Activated naive CD8-positive, alpha-beta T cell treated with anti-CD3 and anti-CD28 coated beads, Interleukin-2, amount 50 U/mL, for 24 hours (primary cell): ENCODE measurements at places on chromosomes 12 and 14.

GRCh38 chr14:50947446-50947845 is 3.2 kb upstream of the PYGL start:
- DNase-seq, result no peak

- DNase-seq, result peak; percentile 45
Measured at GRCh38 chr12:12927211-12928079, 24.5 kb downstream of the GPRC5D start.

DNA sequence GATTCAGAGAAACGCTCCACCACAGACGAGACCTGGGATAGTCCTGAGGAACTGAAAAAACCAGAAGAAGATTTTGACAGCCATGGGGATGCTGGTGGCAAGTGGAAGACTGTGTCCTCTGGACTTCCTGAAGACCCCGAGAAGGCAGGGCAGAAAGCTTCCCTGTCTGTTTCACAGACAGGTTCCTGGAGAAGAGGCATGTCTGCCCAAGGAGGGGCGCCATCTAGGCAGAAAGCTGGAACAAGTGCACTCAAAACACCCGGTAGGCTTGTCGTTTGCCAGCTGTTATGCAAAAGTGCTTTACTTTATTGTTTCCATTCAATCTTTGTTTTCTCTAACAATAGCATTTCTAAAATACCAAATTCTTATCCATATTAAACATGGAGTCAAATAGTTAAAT is 287.3 kb downstream of the NAV3 start:
- no peak for DNase-seq

DNA sequence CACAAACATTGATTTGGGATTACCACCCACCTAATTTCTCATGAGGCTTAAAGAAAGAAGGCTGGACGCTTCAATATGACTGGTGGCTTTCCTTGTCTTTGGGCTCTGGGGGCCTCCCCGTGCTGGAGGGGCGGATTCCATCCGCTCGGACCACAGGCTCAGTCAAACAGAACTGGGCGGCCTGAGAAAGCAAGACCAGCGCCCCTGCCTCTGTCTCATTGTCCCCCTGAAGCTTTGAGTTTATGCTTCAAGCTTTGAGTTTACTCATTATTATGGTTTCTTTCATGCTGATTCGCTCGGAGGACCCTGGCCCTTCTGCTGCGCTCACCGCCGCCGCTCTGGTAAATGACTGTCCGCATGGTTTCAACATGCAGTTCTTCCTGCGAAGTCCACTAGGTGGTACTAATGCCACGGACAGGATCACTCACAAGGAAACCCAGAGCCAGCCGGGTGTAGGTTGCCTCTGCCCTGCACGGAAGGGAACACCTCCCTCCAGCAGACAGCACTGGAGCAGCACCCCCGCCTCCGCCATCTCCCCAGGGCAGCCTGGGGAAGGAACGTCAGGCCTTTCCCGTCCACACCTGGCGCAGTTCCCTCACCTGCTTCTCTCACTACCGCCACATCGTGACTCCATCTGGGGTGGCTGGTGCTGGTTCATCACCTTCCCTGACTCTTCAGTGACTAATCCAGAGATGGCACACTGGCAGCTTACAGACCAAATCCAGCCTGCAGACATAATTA is 13.2 kb upstream of the TIGAR start:
- DNase-seq, result no peak

- no peak for DNase-seq
Measured at GRCh38 chr12:3595721-3596120, 104.7 kb downstream of the PRMT8 start.

- no peak for DNase-seq
Measured at GRCh38 chr12:2244013-2244861, 191.4 kb downstream of the CACNA1C start.

DNA sequence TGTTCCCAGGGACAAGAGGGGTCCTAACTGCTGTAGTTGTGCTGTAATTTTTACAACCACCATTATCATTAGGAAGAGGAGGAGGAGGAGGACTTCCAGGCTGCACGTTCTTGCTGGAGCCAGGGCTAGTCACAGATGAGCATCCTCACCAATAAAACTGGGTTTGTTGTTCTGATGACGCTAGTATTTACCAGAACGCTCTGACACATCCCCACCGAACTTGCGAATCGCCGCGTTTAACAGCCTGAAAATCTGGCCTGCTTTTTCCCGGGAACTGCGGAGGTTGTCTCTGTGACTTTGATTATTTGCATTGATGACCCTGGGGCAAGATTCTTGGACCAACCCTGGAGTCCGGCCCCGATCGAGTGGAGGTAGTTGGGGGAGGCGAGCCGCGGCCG is 10.2 kb downstream of the TBX5 start:
- no peak for DNase-seq

- no peak for DNase-seq
Measured at GRCh38 chr12:53939141-53940108, 794 bp downstream of the HOXC13 start.

DNA sequence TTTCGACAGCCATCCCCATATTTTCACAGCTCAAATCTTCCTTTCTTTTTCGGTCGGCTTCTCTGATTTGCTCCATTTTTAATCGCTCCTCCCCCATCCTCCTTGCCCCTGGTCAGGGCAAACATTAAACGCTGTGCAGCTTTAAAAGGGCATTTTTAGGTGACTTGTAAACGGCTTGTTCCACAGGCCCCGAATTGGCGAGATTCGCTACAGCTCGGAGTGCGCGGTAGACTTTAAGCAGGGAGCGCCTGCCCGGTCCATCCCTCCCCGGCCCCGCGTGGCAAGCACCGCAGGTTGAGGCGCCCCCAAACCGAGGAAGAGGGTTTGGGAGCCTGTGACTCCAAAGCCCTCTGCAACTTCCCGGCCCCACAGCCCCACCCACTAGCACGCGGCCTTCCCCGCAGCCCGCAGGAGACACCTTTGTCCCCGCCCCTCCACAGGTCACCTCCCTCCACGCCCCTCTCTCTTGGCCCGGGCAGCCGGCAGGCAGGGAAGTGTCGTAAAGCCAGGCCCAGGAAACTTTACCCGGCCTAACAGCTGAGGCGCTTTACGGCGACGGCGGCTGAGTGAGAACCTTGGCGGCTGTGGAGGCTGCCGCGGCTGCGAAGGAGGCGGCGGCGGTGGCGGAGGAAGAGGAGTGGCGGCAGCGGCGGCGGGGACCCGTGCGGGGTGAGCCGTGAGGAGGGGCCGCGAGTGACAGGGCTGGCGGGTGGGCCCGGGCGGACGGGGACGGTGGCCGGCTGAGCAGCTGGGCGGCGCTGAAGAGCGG is at the start of gene NAA30:
Gene NAA30, plus strand, starts transcription at position 550 of the 769 bp plus-strand sequence. CDS start 372 bp downstream, outside the sequence.
- peak; percentile 89 for DNase-seq

- no peak for DNase-seq
Measured at GRCh38 chr14:22606380-22606779, 8.3 kb downstream of the ABHD4 start.

GRCh38 chr12:13173012-13173932 is 23.3 kb upstream of the EMP1 start:
- DNase-seq, result peak; percentile 37

- DNase-seq, result peak; percentile 22
Measured at GRCh38 chr12:26271889-26272492, 76.6 kb downstream of the SSPN start.
